Adrenal gland (tissue), 19 donors: ENCODE measurements at places on chromosomes 1 and 21.

DNA sequence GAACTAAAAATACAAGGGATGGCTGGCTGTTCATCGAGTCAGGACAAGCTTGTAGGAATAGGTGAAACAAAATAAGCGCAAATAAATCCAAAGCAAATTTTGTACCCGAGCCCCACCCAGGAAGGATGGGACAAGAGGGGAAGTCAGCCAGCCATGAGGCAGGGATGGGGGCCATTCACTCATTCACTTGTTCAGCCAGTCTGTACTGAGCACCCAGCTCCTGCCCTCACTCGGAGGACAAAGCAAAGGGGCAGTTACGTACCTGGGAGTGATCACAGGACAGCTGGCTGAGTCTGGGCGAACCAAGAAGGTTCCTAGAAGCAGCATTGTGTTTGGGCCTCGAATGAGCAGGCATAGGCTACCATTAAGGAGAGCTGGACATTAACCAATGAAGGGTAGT is 94.0 kb upstream of the VAMP3 start:
- peaks cover 8% of the 10 kb centered on the region for H3K4me1 ChIP-seq
- H3K36me3 ChIP-seq = no peaks in the 10 kb centered on the region
- H3K27me3 ChIP-seq = no peaks in the 10 kb centered on the region
- DNase-seq = no peak
- no peak overlapping the region for H3K27ac ChIP-seq
- H3K4me3 ChIP-seq = no peak overlapping the region

DNA sequence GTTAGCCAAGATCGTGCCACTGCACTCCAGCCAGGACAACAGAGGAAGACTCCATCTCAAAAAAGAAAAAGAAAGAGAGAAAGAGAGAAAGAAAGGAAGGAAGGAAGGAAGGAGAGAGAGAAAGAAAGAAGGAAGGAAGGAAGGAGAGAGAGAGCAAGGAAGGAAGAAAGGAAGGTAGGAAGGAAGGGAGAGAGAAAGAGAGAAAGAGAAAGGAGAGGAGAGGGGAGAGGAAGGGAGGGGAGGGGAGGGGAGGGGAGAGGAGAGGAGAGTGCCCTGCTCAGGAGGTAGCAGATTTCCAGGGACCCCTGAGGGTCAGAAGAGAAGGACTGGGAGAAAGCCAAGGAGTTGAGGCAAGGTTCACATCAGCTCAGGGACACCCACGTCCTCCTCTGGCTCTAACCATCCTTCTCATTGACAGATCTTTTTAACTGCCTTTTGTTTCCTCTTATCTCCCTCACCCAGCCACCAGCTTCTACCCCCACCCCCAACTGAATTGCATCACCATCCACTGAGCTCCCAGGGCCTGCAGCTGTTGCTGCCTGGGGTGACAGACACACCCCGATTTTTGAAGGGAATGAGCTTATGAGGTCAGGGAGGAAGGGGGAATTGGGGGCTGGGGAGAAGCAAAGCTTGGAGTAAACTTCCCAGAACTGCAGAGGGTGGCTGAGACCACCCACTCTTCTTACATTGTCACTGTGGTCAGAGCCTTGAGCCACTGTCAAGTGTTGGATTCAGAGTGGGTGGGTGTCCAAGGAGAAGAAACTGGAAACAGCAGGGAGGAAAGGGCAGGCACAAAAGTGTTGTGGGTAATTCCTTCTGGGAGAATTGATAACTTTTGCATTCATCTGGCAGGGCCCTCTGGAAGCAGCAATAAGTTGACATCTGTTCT is 91.6 kb downstream of the GLUL start:
- no peaks in the 10 kb centered on the region for H3K4me1 ChIP-seq
- DNase-seq = peak; percentile 52
- H3K27ac ChIP-seq = peak overlapping the region; percentile 8
- H3K27me3 ChIP-seq = no peaks in the 10 kb centered on the region
- no peaks in the 10 kb centered on the region for H3K36me3 ChIP-seq

DNA sequence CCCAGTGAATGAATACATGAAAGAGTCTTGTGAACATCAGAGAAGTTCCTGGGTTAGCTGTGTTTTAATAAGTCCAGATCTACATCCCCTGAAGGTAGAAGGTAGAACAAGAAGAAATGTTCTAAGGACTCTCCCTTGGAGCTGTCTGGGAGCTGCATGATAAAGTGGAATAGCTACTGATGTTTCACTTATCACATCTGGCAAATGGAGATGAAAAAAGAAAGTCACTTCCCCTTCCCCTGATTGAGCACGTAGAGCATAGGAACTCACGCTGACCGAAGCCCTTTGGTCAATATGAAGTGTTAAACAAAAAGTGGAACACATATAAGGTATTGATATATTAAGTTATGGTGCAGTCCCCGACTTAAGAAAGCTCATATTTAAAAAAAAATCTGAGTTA is 53.2 kb upstream of the PARP1 start:
- H3K4me3 ChIP-seq = no peak overlapping the region
- H3K27me3 ChIP-seq = no peaks in the 10 kb centered on the region
- H3K4me1 ChIP-seq = no peaks in the 10 kb centered on the region
- no peak overlapping the region for H3K27ac ChIP-seq
- no peak for DNase-seq

DNA sequence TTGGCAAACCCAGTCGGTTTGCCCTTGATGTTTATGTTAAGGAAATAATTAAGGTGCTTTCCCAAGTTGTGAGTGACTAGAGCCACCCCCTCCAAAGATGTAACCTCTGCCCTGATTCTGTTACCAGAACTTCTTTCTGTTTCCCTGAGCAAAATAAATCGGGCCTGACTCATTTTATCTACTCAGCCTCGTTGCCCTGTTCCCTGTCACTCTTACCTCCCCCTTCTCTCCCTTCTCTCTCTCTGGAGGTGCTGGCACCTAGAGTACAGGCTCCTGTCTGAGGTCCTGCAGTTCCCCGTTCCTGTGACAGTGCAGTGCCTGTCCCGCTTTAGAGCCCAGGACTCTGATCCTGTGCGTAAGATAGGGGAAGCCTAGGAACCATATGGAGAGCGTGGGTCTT is 35.4 kb downstream of the CXADR start:
- no peak overlapping the region for H3K27ac ChIP-seq
- H3K4me3 ChIP-seq = no peak overlapping the region
- H3K36me3 ChIP-seq = no peaks in the 10 kb centered on the region
- no peaks in the 10 kb centered on the region for H3K4me1 ChIP-seq
- DNase-seq = no peak

- no peak overlapping the region for H3K4me3 ChIP-seq
- peak overlapping the region; percentile 95 for H3K27ac ChIP-seq
Measured at GRCh38 chr1:151327903-151328674, 873 bp upstream of the PI4KB start.

GRCh38 chr1:104726917-104727316 is 977.2 kb downstream of the AMY1C start:
- DNase-seq = no peak
- H3K4me3 ChIP-seq = no peak overlapping the region
- no peaks in the 10 kb centered on the region for H3K27me3 ChIP-seq
- no peaks in the 10 kb centered on the region for H3K36me3 ChIP-seq
- no peaks in the 10 kb centered on the region for H3K4me1 ChIP-seq

- H3K27ac ChIP-seq = no peak overlapping the region
- no peaks in the 10 kb centered on the region for H3K4me1 ChIP-seq
- H3K27me3 ChIP-seq = no peaks in the 10 kb centered on the region
- no peak overlapping the region for H3K4me3 ChIP-seq
- H3K36me3 ChIP-seq = no peaks in the 10 kb centered on the region
Measured at GRCh38 chr1:189726806-189727205, 750.9 kb downstream of the BRINP3 start.

GRCh38 chr1:92194511-92194910 is 23.2 kb upstream of the C1orf146 start:
- H3K27ac ChIP-seq = no peak overlapping the region
- H3K27me3 ChIP-seq = no peaks in the 10 kb centered on the region
- no peak overlapping the region for H3K4me3 ChIP-seq
- H3K36me3 ChIP-seq = no peaks in the 10 kb centered on the region
- no peaks in the 10 kb centered on the region for H3K4me1 ChIP-seq

GRCh38 chr1:110082477-110082876 is 12.0 kb upstream of the ALX3 start:
- no peaks in the 10 kb centered on the region for H3K27me3 ChIP-seq
- H3K27ac ChIP-seq = no peak overlapping the region
- H3K4me3 ChIP-seq = no peak overlapping the region

GRCh38 chr1:161779393-161779792 is 13.3 kb downstream of the ATF6 start:
- H3K36me3 ChIP-seq = peaks cover 13% of the 10 kb centered on the region
- DNase-seq = no peak
- H3K4me1 ChIP-seq = no peaks in the 10 kb centered on the region

DNA sequence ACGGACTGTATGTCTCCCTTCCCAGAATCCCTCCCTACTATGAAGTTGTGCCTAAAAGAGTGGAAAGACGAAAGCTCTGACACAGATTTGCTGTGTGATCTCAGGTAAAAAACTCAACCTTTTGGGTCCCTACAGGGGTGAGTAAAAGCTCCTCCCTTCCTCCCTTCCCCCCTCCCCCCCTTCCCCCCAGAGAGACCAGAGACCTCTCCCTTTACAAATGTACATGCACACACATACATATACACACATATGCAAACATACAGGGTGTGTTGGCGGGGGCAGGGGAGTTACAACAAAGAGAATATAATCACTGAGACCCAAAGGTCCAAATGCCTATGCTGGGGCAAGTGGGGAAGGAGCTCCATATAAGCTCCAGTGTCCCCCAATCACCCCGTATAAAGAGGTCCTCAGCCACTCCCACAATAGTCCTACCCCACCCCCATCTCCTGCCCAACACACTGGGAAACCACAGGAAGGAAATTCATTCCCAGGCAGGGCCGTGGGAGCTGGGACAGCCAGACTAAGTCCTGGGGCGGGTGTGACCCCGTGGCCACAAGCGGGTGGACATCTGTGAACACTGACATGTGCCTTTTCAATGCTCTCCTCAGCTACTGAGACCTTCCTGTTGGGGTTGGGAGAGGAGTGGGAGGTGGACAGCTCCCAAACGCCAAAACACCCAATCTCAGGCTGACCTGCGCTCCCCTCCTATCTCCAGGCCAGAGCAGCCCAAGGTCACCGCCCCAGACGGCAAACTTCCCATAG is 2.0 kb downstream of the MEF2D start:
- peak overlapping the region; percentile 99 for H3K4me3 ChIP-seq
- DNase-seq = peak; percentile 70
- peaks cover 79% of the 10 kb centered on the region for H3K4me1 ChIP-seq
- no peaks in the 10 kb centered on the region for H3K27me3 ChIP-seq

GRCh38 chr1:110464340-110464739 is 13.4 kb downstream of the PROK1 start:
- no peaks in the 10 kb centered on the region for H3K36me3 ChIP-seq
- H3K27me3 ChIP-seq = no peaks in the 10 kb centered on the region
- no peak overlapping the region for H3K4me3 ChIP-seq
- DNase-seq = no peak
- no peaks in the 10 kb centered on the region for H3K4me1 ChIP-seq
- H3K27ac ChIP-seq = no peak overlapping the region

- H3K4me3 ChIP-seq = no peak overlapping the region
- H3K27ac ChIP-seq = no peak overlapping the region
- H3K27me3 ChIP-seq = peaks cover 4% of the 10 kb centered on the region
Measured at GRCh38 chr21:37751268-37751975, 164.8 kb downstream of the KCNJ6 start.

DNA sequence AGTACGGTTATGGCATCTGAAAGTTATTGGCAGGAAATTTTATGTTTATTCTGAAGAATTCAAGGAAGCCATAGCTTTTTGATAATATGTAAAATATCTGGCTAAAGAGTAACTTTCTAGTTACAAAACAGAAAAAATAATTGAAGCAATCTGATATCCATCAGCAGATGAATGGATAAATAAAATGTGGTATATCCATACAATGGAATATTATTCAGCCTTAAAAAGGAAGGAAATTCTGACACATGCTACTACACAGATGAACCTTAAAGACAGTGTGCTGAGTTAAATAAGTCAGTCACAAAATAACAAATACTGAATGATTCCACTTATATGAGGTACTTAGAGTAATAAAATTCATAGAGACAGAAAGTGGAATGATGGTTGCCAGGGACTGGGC is 25.0 kb upstream of the HIVEP3 start:
- H3K4me1 ChIP-seq = no peaks in the 10 kb centered on the region
- DNase-seq = no peak
- H3K4me3 ChIP-seq = no peak overlapping the region
- no peaks in the 10 kb centered on the region for H3K36me3 ChIP-seq

DNA sequence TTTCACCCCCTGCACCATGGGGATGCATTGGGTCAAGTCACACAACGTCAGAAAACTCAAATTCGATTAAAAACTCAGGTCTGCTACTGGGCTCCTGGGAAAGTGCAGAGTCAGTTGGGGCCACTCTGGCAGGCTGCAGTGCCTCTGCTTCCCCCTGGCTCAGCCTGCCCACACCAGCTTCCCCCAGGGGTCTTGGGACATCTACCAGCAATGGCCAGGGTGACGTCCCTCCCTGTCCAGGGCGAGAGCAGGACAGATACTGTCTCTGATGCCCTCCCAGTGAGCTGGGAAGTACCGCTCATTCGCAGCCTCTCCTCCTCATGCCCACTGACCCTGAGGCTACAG is 106.2 kb upstream of the COL6A1 start:
- DNase-seq = no peak
- H3K27me3 ChIP-seq = no peaks in the 10 kb centered on the region
- no peaks in the 10 kb centered on the region for H3K36me3 ChIP-seq
- no peak overlapping the region for H3K4me3 ChIP-seq
- no peak overlapping the region for H3K27ac ChIP-seq

DNA sequence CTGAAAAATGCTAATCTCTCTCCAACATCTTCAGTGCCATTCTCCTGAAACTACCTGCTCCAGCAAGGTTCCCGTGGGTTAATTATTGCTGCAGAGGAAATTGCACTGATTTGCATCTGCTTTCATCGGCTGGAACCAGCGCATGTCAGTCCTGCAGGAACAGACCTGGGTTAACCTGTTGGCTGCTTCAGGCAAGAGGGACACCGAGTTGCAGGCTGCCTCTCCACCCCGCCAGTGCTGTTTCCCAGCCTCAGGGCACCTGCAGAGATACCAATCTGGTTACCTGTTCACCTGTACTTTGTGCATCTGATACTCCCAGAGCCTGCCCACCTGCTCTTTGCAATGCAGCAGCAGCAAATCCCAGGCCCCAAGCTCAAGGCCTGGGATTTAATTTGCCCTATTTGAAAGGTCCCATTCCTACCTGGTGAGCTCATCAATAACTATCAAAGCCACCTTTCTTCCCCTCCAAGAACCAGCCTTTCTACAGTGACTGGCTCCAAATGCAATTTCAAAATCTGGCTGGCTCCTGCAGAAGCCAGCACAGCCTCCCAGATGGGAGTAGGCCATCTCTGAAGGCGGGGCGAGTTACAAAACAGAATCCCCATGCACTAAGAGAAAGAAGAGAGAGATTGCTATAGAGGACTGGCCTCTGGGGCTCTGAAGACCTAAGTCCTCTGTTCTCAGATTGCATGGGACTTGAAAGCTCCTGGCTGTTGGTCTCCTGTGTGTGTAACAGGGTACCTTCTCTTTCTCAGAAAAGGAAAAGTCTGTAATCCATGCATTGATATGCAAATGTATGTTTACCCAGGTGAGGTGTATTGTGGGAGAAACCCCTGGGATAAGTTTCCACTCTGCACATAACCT is 67.8 kb downstream of the TOMM20 start:
- no peaks in the 10 kb centered on the region for H3K36me3 ChIP-seq
- H3K27ac ChIP-seq = no peak overlapping the region
- no peak overlapping the region for H3K4me3 ChIP-seq
- no peaks in the 10 kb centered on the region for H3K27me3 ChIP-seq

GRCh38 chr1:59285691-59286090 is 11.2 kb upstream of the FGGY start:
- H3K27ac ChIP-seq = no peak overlapping the region
- DNase-seq = no peak
- H3K4me3 ChIP-seq = no peak overlapping the region
- no peaks in the 10 kb centered on the region for H3K27me3 ChIP-seq
- H3K36me3 ChIP-seq = no peaks in the 10 kb centered on the region
